Activated CD4-positive, CD25-positive, alpha-beta regulatory T cell (primary cell): ENCODE measurements at places on chromosomes 2 and 18.

GRCh38 chr2:184765112-184765895 is 167.0 kb downstream of the ZNF804A start:
- no peak for DNase-seq

DNA sequence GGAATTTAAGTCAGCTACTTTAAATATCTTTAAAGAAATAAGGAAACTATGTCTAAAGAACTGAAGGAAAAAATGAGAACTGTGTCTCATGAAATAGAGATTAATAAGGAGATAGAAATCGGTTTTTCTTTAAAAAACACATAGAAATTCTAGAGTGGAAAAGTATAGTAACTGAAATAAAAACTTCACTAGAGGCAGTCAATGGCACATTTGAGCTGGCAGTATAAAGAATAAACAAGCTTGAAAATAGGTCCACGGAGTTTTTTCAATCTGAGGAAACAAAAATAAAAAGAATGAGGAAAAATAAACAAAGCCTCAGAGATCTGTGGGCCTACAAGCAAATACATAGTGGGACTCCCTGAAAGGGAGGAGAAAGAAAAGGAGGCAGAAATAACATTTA is 127.5 kb downstream of the TWIST2 start:
- no peak for DNase-seq

DNA sequence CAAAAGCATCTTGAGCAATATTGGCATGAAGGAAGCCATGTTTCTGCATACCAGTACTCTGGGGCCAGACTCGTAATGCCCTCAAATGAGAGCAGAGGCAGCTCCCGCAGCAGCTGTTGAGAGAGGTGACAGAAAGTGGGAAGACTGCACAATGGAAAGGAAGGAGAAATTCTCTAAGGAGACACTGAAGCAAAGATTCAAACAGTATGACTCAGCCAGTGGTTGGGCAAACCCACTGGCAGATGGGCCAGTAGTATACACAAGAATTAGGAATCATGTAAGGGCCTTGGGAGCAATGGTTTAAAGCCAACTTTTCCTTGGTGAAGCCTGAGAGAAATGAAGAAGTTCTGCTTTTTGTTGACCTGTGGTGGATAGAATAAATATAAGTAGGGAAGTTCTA is 2092.7 kb upstream of the PIK3C3 start:
- no peak for DNase-seq

- no peak for DNase-seq
These were observed 41.9 kb downstream of the TMEM247 start for GRCh38 chr2:46521215-46521683.

- no peak for DNase-seq
These were observed 304.2 kb downstream of the CYP26B1 start for GRCh38 chr2:71843391-71843850.

- DNase-seq = no peak
These were observed 17.4 kb upstream of the ACKR3 start for GRCh38 chr2:236552212-236552542.

DNA sequence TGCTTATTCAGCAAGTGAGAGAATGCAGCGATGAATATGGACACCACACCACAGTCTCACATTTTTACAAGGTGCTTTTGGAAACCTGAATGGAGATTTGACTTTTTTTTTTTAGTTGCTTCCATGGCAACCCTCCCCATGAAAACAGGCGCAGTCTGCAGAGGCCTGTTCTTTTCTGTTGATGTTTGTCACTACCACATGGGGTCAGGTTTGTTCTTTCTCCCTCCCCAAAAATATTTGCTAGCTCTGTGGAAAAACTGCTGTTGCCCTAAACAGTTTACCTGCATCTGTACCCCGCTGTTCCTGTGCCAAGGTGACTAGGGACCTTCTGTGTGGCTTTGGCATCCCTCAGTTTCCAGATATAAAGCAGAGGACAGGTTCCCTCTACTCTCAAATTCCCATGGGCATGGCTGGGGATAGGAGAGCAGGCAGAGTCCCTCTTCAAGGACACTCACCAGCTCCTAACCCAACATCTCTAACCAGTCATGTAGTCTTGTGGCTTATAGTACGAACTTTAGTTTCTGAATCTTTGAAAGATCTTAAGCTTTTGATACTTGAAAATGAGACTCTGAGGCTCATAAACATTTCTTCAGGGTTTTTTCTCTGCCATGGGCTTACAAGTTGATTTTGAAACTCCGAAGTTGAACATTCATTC is 14.7 kb upstream of the MAPRE2 start:
- DNase-seq = no peak

DNA sequence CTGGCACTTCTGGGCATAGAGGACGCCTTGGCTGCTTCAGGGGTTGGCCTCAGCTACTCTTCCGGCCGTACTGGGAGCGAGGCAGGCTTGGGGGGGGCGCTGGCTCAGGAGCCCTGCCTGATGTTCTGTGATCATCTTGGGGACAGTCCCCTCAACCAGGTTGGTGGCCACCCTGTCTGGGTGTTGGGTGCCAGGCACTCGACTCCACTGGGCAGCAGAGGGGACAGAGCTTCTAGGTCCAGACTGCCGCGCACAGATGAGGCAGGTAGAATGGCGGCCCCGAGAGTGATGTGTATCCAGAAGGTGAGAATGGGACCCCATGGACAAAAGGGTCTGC is 84.9 kb downstream of the ASB1 start:
- DNase-seq = no peak

DNA sequence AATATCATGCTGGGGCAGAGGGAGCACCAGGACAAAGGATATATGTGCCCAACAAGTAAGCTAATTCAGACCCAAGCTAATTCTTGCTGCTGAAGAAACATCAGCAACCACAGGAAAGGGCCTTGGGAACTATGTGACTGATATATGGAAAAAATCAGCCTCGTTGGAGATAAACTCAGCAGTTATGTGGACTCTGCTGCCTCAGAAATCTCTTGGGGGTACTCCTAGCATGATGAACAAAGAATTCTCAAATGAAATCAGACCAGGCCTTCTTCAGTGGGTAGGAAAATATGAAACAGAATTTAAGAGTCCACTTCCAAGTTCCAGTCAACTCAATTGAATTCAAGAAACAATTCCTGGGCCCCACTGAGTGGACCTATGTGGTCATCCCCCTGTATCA is 367.9 kb downstream of the TNS1 start:
- no peak for DNase-seq

DNA sequence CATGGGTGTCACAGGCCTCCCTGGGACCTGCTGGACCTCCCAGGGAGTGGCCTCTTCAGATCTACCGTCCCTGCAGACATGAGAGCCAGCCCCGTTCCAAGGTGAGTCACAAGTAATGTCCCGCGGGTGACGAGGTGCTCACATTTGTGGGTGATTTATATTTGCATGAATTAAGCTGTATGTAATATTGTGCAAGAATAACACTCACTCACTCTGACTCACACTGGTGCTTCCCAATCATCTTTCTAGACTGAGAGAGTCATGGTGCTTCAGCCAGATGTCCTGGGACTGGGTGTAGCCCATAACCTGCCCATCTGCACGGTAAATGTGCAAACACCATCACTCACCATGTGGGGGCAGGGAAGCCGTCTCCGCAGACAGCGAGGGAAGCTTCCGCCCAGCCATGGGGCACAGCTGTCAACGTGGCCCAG is 347.5 kb upstream of the SALL3 start:
- DNase-seq = no peak

DNA sequence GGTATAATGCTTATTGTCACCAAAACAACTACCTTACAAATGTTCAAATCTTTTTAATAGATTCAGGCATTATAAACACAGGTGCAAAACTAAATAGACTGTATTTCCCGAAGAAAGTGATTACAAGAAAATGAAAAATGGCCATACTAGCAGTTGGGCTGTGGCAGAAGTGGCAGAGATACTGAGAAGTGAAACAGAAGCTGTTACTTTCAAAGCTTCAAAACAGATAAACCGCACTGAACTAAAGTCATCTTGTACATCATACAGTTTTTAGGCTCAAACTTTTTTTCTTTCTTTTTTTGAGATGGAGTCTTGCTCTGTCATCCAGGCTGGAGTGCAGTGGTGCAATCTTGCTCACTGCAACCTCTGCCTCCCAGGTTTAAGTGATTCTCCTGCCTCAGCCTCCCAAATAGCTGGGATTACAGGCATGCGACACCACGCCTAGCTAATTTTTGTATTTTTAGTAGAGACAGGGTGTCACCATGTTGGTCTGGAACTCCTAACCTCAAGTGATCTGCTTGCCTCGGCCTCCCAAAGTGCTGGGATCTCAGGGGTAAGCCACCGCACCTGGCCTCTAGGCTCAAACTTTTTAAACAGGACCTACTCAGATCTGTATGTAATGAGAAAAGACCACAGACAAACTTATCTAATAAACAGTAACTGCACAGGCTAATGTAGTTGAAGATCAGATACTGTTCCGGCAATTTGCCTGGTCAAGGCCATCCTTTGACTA is 77.9 kb upstream of the SATB2 start:
- no peak for DNase-seq

DNA sequence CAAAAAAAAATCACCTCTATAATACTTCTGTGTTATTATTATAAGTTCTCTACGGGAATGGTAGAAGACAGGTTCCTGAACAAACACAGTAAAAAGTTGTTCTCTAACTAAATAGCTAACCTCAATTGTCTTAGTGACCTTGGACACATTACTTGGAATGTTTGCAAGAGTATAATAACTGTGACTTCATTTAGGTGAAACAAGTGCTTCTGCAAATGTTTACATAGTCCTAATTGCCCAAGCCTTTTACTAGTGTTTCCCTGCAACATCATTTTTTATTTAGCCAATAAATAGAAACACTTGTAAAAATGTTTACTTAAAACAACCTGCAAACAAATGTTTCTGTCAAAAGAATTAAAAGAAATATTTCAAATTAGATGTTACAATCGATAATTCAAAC is 9.9 kb downstream of the PLEKHM3 start:
- no peak for DNase-seq

DNA sequence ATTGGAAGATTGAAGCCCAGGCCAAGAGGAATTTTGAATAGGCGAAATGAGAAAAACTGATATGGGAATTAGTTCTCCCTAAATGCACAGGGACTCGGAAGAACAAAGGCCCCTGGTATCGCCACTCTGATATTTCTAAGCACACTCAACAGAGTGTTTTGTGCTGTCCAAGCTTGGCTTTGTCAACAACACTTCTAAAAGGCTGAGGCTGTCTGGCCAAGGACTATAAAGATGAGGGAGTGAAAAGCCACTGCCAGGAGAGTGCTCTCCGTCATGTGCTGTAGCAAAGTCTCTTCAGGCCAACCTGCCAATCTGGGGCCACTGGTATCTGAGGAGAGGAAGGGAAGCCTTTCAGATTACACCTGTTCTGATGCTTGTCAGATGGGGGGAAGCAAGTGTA is 611.2 kb upstream of the PIK3C3 start:
- DNase-seq = no peak

DNA sequence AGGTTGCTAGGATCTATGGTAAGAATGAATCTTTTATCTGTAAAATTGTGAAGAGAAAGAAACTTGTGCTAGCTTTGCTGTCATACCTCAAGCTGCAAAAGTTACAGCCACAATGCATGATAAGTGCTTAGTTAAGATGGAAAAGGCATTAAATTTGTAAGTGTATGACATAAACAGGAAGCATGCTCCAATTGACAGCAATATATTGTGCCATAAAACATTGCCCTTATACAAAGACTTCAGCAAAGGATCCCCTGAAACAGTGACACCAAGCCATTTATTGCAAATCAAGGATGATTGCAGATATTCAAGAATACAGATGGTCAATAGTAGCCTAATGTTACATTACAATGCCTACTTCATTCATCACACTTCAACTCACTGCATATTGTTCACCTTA is 283.1 kb downstream of the CPS1 start:
- DNase-seq = no peak
